RWPE1 (cell line): ENCODE measurements at places on chromosomes 6 and 20.

GRCh38 chr6:70686548-70687133 lies 19.0 kb downstream of the SMAP1 start:
- peak; percentile 25 for DNase-seq

DNA sequence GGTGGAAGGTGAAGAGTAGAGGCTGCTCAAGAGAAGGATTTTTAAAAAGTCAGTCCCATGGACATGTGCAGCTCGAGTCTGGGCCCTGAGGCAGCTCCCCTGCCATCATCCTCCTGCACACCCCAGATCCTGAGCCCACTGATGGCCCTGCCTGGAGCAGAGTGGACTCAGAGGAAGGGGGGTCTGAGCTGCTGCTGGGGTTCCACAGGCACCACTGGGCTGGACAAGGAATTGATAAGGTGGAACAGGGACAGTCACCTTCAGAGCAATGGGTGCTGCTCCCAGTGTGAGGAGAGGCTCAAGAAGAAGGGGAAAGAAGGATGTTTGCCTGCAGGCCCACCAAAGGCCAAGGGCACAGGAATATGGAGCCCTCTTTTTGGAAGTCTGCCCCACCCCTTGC lies 6.2 kb downstream of the ULBP2 start:
- DNase-seq: no peak

DNA sequence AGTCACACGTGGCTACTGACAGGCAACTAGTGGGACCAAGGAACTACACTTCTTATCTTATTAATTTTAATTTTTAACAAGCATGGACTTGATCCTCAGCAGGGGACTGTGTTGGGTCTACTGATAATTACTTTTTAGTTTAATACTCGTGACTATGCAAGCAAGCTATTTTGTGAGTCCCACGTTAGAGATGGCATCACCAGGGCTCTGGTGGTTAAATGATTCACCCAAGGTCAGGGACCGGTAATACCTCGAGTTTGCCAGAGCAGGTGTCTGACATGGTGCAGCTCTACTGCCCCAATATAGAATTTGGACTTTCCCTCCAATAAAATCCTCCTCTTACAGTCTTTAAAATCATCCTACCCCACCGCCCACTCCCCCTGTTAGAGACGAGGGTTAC lies 98.6 kb upstream of the RIN2 start:
- DNase-seq: no peak

- no peak for DNase-seq
Measured at GRCh38 chr6:143357561-143358255, 92.8 kb downstream of the ADAT2 start.

DNA sequence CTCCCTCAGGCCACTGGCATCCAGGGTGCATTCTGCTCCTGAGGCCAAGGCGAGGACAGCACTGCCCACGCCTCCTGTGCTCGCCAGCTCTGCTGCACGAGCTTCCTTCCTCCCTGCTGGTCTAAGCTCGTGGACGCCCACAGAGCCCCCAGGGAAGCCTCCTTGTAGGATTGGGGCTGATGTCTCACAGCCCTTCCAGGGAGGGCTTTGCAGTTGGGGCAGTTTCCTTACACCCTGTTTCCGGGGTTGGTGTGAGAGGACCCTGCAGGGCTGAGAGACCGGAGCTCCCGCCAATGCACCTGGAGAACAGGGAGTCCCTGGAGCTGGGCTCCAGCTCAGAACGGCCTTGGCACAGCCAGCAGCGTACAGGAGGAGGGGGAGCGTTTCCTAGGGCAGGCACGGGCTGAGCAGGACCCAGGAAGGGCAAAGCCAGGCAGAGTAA lies 172.4 kb upstream of the PDE10A start:
- DNase-seq: no peak

GRCh38 chr6:15338476-15338875 lies 92.6 kb downstream of the JARID2 start:
- no peak for DNase-seq

DNA sequence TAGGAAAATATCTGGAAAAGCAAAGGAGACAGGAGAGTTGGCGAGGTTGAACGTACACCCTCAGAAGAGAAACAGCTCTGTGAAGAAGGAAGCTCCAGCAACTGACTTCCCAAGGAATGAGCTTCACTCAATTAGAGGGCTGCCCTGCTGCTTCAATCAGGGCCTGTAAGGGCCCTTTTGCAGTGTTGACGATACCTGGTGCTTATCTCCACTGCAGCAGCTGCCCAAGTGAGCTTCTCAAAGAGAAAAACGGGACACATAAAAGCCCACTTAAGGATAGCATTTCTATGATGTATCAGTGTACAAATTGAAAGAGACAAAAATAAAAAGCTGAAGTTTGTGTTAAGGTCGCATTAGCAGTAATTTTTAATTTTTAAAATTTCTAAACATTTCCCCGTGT lies 16.4 kb downstream of the SEC63 start:
- no peak for DNase-seq

DNA sequence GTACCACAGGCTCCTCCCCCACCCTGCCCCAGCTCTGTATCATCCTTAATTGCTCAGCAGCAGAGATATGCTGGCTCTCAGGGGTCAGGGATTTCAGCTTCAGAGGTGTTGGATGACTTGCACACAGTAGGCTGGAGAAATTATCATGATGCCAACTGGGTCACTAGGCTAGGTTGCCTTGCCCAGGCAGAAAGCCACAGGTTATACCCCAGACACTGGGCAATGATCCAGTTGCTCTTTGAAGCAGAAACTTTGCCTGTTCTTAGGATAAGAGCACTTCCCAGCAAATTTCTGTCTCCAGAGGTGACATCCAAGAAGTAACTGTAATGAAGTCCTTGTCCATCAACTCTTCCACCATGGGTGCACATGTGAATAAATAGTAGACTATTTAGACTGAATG lies 38.3 kb upstream of the SCML4 start:
- DNase-seq: no peak

DNA sequence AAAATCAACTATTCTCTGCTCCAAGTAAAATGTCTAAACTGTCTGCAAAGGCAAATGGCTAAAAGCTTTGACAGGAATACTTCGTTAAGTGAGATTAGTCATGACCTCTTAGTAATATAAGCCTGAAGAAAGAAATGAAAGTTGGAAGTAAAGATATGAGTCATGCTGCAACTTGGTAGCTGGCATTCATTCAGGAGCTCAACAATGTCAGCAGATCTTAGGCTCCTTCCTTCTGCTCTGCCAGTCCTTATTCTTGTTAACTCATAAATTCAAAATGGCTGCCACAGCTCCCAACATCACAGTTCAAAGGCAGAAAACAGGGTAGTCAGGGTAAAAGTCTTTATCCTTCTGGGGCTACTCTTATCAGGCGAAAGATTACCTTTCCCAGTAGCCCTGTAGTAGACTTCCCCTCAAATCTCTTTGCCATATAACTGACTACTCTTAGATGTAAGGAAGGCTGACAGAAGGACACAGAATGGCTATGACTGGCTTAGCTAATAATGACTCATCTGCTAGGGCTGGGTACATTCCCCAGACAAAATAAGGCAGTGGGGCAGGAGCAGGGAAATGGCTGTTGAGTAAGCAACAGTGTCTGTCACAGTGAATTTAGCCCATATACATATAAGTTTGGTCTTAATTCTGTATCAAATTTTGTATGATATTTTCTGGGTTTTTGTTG lies 24.4 kb upstream of the C6orf62 start:
- peak; percentile 93 for DNase-seq
